ENCODE measurements at places on chromosomes 6 and 20. TPM values are rescaled to one million over a fixed set of nuclear protein-coding genes. Genes with fewer than 3 reads are reported as not detected.

CASS4 gene
- total RNA-seq = 0.14 TPM

LINC00237 gene
- total RNA-seq = 0.78 TPM

GRCh38 chr6:43980004-43980795 lies 147.1 kb downstream of the MRPL14 start:
- no peak for DNase-seq

DNA sequence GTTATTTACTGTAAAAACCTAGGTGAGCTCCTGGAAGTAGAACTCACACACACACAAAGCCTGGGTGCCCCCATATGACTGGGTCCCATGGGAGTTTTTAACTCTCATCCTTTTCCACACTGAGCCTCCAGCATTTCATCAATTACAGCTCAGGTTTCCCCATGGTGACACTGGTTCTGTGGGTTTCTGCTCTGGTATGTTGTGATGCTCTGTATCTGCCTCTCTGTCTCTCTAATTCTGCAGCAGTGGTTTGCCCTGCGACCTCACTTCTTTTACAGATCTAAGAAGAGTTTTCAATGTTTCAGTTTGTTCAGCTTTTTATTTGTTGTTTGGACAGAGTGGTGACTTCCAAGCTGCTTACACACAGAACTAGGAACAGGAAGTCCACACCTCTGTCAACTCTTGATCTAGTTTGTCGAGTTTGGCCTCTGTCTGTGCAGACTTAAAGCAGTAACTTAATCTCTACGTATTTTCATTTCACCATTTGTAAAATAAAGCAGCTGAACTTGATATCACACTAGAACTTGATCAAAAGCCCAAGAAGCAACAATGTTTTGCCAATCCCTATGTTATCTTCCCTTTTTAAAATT lies 554.3 kb downstream of the EPHA7 start:
- no peak for DNase-seq

DNA sequence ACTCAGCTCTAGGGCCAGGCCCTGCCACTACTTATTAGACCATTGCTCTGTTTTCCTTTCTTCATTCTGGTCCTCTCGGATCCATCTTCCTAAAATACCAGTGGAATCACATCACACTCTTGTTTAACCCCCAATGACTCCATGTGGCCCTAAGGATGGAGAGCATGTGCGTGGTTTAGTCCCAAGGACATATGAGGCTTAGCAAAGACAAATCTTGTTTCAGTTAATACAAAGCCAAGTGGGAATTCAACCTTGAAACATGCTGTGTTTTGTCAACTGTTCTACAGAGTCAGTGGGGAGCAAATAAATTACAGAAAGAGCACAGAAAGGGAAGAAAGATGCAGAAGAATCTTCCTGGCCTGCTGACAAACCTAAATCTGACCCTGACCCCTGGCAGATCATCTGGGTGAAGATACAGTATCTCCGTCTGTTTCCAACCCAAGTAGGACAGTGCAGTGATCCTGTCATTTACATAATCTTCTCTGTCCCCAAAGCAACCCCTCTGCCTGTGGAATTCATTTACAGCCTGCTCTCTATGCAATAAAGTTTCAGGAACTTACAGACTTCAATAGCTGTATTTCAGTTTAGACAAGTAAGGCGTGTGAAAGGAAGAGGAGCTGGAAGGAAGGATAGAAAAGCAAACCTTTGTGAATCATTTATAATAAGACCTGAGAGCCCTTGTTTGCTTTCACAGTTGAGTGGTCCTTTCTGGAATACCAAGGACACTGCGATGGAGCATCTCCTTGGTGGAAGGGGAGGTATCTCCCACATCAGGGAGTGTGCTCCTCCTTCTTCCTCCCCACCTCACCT lies 144.0 kb downstream of the THBS2 start:
- DNase-seq = no peak

GRCh38 chr6:137490006-137490905 lies 3.9 kb downstream of the OLIG3 start:
- DNase-seq = no peak
